Activated T-cell treated with anti-CD3 and anti-CD28 coated beads, Interleukin-2, amount 50 U/mL, for 72 hours (primary cell): ENCODE measurements at places on chromosomes 13 and 19. TPM values are rescaled to one million over a fixed set of nuclear protein-coding genes. Genes with fewer than 3 reads are reported as not detected.

DNA sequence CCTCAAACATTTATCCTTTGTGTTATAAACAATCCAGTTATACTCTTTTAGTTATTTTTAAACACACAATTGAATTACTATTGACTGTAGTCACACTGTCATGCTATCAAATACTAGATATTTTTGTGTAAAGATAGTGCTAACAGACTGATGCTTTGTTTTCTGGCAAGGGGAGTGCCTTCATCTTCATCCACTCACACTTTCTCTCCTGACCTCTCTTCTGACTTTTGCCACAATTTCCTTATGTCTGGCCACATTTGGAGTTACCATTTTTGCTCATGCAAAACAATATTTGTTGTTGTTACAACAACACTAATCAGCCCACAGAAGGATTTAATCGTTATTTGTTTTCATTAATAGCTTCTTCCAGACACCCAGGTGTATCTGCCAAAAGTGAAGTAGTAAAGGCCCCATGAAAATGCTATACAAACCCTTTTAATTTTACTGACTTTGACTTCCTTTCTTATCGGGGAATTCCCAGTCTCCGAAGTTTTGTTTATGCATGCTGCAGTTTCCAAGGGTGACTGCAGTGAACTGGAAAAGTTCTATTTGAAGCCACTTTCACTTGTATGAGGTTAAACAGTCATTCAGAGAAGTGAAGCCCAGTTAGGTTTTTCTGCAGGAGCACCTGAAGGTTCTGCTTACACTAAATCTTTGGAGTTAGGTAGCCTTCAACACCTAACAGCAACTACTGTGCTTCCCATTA is 66.1 kb upstream of the FRY start:
- DNase-seq = no peak

GRCh38 chr13:75170311-75170710 is 311.7 kb downstream of the TBC1D4 start:
- DNase-seq = no peak

- no peak for DNase-seq
These were observed 45.1 kb upstream of the SPRY2 start for GRCh38 chr13:80386002-80386401.

- no peak for DNase-seq
These were observed 134.0 kb downstream of the ENOX1 start for GRCh38 chr13:43652760-43653159.

DNA sequence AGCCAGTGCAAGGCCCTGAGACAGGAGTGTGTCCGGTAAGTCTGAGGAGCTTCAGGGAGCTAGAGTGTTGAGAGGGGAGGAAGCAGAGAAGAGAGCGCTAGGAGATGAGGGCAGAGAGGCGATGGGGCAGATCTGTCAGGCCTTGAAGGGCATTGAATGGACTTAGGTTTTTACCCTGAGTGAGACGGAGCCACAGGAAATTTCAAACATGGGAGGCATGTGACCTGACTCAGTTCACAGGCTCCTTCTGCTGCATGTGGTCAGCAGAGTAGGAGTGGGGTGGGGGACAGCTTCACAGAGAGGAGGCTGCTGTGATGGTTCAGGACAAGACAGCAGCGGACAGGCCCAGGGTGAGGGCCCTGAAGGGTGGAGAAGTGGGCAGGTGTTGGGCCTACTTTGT is 2.5 kb upstream of the FAM98C start:
- no peak for DNase-seq

GRCh38 chr19:53868892-53869804 is 1.5 kb downstream of the MYADM start:
- DNase-seq = peak; percentile 87

DNA sequence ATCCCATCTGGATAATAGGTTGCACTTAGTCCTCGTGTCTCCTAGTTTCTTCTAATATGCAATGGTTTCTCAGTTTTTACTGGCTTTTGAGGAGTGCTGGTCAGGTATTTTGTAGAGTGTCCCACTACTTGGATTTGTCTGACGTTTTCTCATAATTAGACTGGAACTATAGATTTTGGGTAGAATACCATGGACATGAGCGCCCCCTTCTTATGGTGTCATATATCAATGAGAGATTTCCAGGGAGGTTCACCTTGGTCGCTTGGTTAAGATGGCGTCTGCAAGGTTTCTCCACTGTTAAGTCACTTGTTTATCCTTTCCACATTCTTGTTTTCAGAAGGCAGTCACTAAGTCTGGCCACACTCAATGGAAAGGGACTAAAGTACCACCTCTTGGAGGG is 6.7 kb downstream of the SOHLH2 start:
- DNase-seq = no peak

DNA sequence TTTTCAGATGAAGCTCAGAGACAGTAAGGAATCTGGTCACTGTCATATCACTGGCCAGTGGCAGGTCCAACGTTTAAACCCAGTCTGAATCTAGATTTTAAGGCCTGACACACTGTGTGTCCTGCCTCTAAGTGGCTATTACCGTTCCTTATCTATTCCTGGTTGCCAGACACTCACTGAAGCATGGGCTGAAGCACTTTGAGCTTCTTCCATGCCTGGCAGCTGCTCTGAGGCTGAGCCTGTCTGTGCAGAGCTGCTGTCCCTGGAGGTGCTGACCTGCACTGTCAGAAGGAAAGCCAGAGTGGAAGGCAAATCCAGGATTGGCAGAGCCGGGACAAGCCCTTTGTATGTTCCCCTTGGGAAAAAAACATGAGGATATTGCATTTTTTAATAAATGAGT is 109.2 kb upstream of the SLC7A1 start:
- no peak for DNase-seq

DNA sequence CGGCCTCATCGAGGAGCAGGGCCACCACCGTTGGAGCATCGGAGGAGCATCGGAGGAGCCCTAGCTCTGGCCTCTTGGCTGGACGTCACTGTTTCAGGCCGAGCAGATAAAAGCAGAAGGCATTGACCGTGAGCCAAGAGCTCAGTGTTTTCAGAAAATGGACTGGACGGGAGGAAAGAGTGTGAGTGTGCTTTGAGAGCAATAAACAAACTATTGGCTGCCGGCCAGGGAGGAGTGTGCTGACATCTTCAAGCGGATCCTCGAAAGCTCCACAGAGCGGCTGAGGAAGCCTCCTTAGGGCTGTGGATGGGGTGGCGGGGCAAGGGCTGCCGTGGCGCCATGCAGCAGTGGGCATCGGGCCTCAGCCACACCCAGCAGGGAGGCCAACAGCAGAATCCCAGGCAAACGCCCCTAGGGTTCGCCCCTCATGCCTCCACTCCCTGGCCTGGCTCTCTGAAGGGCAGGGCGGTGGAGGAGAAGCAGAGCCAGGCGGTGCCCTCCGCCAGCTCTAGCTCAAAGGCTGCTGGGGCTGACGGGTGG is 41.8 kb downstream of the IRS2 start:
- DNase-seq = no peak

GRCh38 chr19:15340086-15340485 is 7.7 kb upstream of the BRD4 start:
- DNase-seq = no peak

- no peak for DNase-seq
These were observed 198.4 kb upstream of the ZNF536 start for GRCh38 chr19:30173593-30174356.

- DNase-seq = no peak
These were observed 22.0 kb downstream of the SAE1 start for GRCh38 chr19:47152632-47153031.

GRCh38 chr13:28501547-28501946 is 6.6 kb upstream of the FLT1 start:
- DNase-seq = no peak

- DNase-seq = no peak
These were observed 266.2 kb downstream of the MAB21L1 start for GRCh38 chr13:35210261-35210660.

- DNase-seq = no peak
These were observed 1.2 kb downstream of the PRKCG start for GRCh38 chr19:53883231-53883661.

GRCh38 chr13:102977471-102977870 is 88.7 kb downstream of the SLC10A2 start:
- no peak for DNase-seq

- DNase-seq = no peak
These were observed 120.2 kb downstream of the UBL3 start for GRCh38 chr13:29730253-29730652.

DNA sequence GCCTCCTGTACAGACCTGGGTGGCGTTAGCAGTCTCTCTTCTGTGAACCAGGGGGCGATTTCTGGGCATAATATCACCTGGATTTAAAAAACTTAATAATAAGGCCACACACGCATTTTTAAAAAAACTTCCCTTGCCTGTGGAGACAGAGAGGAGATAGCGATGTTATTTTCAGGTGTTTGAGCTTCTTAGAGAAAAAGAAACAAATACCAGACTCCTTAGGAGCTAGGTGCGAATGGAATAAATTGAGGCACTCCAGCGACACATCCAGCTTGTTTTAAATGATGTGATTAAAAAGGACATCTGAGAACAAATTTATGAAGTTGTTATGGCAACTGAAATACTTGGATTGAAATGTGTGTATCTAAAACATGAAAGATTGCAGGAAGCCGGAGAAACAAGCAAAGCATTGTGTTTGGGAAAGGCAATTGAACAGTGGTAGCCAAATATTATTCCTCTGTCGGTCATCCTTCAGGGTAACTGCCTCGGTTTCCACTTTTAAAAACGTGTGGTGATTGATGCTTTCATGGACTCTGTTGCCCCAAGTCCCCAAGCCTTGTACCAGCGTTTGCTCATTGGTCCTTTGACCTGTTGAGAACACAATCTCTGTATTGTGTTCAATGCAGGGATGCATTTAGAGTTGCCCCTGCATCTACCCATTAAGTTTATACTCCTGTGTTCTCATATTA is 158.7 kb downstream of the TM9SF2 start:
- no peak for DNase-seq

DNA sequence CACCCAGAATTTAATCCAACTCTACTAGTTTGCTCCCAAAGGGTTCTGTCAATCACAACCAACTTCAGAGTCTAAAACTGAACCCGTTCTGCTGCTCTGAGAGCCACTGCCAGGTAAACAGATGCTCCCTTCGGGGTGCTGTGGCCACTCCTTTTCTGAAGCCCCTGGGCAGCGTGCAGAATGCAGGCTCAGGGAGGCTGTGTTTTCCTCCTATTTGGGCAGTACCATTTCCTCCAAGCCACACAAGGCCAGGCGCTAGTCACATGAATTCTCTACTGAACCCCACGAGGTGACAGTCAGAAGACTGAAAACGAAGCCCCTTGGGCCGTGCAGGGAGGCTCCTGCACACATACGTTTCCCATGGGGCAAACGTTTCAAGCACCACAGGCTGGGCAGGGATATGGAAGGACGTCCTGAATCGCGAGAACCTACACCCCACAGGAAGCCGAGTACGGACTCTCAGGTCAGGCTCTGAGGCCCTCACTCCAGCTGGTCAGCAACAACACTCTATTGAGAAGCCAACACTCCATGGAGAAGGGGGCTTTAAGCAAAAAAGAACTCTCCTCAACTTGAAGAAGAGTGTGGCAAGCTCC is 71.8 kb downstream of the CCDC70 start:
- no peak for DNase-seq

DNA sequence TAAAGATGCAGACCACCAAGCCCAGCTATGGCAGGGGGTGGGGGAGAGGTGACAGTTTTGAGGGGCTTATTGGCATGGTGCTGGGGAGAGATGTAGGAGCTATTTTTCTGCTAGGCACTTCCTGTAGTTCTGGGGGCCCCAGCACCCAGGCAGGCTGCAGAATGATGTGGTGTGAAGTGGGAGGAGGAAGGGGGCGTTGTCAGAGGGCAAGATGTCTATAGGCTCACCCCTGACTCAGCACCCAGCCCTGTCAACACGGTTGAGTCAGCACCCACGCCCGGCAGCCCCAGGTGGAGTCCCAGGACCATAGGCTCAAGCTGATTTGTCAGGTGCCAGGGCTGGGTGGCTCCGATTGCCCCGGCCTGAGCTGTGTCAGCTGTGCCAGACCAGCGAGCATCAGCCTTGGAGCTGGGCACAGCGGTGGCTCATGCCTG is 5.8 kb downstream of the KLF2 start:
- peak; percentile 97 for DNase-seq

DNA sequence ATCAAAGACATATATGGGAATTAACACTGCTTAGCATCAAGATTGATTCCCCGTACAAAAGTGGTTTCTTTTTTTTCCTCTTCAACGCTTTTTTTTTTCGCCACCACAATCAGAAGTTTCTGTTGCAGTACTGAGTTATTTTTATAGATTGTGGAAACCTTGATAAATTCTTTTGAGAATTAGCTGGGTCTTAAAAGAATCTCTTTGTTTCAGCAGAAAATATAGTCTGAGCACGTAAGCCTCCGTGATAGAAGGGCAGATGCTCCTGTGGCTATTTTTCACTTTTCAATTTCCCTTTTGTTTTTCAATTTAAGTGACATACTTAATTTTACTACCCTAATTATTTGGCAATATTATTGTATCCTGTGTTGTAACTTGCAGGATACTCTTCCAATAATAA is 531.8 kb downstream of the DCT start:
- no peak for DNase-seq

- DNase-seq = no peak
These were observed 1.1 kb downstream of the APC2 start for GRCh38 chr19:1450735-1451731.

GRCh38 chr13:44331912-44332851 is 41.4 kb upstream of the SERP2 start:
- no peak for DNase-seq

DNA sequence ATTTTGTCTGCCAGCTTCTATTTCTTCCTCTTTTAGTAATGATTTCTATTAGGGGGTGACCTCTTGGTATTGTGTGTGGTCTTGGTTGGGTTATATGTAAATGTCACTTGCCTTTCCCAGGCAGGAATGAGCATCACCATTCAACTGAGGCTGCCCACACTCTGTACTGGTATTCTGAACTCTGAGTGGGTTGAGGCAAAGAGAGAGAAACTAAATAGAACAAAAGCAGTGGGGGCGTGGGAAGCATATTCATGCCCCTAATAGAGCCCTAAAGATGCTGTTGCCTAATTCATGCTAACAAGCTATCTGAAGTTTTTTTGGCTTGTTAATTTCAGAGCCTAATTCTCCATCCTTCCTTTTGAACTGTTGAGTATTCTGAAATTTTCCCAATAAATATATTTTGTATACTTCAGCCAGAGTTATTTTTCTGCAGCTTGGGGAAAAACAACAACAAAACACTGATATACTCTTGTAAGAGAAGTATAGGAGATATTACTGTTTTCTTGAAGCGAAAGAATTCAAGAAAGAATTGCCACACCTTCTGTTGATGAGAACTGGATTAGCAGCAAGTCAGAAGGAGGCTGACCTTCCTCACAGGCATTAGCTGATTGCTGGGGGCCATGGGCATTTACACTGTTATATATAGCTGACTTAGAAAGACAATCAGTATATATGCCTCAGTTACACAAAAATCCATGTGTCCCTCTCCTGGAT is 315.8 kb upstream of the KLF12 start:
- no peak for DNase-seq

GRCh38 chr19:2782329-2782935 is 641 bp downstream of the SGTA start:
- no peak for DNase-seq

GRCh38 chr13:29472332-29472961 is 123.0 kb downstream of the SLC7A1 start:
- peak; percentile 57 for DNase-seq

KLK10 gene
- not detected for total RNA-seq

CYP4F3 gene
- total RNA-seq = 0.30 TPM

CD79A gene
- total RNA-seq = 12.3 TPM

FPR1 gene
- not detected for total RNA-seq

KCNN4 gene
- 91.6 TPM for total RNA-seq

KIR3DL1 gene
- total RNA-seq = 0.21 TPM
